ENCODE measurements at places on chromosomes 16 and 17. TPM values are rescaled to one million over a fixed set of nuclear protein-coding genes. Genes with fewer than 3 reads are reported as not detected.

The TRIM72 gene
- not detected for total RNA-seq

- no peak for DNase-seq
These were observed 25.0 kb downstream of the SGSH start for GRCh38 chr17:80195141-80195540.

DNA sequence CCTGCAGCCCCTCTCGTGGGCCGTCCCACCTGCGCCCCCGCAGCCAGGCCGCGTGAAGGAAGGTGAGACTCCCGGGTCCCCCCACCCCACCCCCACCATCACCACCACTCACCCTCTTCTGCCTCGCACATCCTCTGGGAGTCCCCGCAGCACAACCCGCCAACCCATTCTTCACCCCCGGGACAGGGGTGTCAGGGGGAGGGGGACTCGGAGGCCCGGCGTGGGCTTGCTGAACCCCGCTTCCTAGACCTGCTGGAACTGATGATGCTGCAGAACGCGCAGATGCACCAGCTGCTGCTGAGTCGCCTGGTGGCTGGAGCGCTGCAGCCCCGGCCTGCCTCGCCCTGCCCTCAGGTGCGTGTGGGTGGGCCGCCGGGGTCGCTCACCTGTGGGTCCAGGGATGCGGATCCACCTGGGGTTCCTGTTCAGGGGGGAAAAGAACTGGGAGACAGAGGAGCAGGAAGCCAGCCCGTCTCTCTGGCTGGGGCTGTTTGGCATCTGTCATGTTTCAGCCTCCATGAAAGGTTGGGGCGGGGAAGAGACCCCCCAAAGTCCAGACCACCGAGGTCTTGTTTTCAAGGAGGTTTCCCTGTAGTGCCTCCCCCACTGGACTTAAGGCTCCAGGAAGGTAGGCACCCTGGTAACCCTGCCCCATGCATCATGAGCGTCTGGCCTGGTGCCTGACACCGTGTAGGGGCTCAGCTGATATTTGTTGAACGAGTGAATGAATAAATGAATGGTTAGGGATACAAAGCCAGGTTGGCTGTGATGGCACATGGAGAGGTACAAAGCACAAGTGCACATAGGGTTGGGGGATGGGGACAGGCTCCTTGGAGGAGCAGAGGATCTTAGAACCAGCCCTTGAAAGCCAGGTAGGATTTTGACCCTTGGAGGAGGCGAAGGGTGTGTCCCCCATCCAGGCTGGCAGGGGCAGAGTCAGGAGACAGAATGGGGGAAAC lies 849 bp downstream of the PRR29 start:
- DNase-seq: no peak

- no peak for DNase-seq
These were observed 157.0 kb downstream of the C16orf95 start for GRCh38 chr16:87160234-87160636.

DNA sequence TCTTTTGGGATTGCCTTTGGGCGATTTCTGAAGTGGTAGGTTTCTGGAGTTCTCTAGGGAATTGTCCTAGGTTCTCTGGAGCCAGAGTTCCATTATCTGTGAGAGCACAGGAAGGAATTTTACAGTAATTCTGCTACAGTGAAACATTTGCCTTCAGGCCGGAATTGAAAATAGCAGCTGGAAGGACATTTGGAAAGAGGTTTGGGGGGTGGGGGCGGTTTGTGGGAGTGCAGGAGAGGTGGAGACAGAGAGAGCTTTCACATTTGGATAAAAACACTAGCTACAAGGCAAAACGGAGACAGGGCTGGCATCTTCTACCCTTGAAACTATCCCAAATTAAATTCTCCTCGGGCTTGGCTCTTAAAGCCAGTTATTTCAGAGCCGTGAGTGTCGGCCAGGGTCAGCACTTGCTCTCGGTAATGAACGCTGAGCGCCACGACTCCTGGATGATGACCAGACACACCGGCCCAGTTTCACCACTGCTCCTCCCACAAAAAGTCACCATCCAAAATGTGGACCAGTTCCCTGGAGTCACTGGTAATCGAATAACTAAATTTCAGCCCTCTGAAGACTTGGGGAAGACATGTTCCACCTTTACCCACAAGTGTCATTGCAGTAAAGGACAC lies 67.7 kb upstream of the TANC2 start:
- peak; percentile 47 for DNase-seq

- no peak for DNase-seq
These were observed 913 bp upstream of the KRT16 start for GRCh38 chr17:41613277-41614082.

The KCNJ16 gene
- total RNA-seq: 0.03 TPM

GRCh38 chr16:2795395-2796143 lies 2.7 kb upstream of the PRSS41 start:
- no peak for DNase-seq

The C16orf46 gene
- total RNA-seq: 0.11 TPM

DNA sequence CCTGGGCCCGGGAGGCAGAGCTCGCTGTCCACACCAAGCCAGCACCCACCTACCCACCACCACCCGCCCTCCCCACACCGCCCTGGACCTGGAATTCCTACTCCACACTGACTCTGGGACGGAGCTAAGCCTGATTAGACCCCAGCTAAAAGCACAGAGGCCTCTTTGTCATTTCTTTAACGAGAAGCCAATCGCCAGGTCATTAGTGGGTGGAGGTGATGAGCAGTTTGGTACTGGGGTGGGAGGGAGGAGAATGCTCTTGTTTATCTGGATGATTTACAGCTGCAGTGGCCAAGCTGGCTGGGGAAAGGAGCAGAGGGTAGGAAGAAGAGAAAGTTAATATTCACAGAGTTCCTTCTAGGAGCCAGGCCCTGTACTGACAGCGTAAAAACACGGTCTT lies 6.0 kb upstream of the BHLHA9 start:
- DNase-seq: no peak

The TEKT1 gene
- total RNA-seq: not detected

GRCh38 chr16:59886021-59886420 lies 1151.9 kb upstream of the GOT2 start:
- DNase-seq: peak; percentile 25

The GLP2R gene
- total RNA-seq: not detected

The NPIPB6 gene
- 0.55 TPM for total RNA-seq

- DNase-seq: peak; percentile 4
These were observed 50.5 kb downstream of the COTL1 start for GRCh38 chr16:84567286-84567962.

DNA sequence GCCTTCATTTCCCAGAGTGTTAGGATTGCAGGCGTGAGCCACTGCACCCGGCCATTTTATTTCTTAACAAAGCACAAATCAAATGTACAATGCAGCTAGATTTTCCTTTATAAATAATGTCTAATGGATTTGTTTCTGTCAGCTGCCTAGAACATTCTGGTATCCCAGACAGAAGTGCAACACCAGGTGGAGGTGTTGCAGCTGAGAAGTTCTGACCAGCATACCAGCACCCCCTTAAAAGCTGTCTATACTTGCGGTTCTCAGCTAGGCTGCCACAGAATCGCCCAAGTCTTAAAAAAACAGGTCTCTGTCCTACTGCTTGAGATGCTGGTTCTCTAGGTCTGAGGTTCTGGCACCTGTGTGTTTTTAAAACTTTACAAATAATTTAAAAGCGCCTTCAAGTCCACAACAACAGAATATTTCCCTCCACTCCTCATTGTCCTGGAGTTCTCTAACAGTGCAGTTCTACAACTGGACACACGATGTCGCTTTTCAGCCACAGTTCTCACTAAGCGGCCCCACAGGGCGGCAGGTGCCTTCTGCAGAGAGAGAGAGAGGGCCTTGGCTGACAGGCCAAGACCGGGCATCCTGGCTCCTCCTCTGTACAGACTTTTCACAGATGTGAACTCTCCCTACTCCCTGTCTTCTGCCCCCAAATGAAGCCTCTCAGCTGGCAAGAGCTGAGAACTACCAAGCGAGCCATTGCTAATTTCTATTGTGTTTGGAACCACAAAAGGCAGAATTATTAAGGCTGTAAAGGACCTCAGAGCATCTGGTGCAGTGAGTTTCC lies 32.6 kb upstream of the MEOX1 start:
- peak; percentile 90 for DNase-seq

DNA sequence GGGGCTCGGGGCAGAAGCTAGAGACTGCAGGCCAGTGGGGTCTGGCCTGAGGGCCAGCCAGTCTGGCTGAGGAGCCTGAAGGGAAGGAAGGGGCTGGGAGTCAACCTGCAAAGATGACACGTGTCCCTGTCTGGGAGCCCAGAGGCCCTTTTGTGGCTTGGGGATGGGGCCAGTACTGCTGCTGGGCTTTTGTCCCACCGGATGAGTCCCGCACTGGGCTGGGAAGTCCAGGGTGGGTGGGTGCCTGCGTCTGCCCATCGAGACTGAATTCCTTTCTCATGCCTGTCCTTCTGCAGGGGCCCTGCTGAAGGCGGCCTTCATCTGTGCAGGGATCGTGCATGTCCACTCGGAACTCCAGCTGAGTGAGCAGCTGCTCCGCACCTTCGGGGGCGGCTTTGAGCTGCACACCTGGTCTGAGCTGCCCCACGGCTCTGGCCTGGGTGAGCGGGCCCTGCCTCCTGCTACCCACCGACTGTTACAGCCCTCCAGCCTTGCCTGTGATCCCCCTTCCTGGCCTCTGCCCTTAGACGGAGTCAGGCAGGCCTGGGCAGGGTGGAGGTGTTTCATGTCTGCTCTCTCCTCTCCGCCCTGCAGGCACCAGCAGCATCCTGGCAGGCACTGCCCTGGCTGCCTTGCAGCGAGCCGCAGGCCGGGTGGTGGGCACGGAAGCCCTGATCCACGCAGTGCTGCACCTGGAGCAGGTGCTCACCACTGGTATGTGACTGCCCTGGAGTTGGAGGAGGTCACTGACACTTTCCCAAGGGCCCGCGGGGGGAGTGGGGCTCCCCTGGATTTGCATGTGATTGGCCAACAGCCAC lies 20.9 kb downstream of the FCSK start:
- DNase-seq: no peak

The NOS2 gene
- 0.18 TPM for total RNA-seq

The LITAFD gene
- not detected for total RNA-seq

DNA sequence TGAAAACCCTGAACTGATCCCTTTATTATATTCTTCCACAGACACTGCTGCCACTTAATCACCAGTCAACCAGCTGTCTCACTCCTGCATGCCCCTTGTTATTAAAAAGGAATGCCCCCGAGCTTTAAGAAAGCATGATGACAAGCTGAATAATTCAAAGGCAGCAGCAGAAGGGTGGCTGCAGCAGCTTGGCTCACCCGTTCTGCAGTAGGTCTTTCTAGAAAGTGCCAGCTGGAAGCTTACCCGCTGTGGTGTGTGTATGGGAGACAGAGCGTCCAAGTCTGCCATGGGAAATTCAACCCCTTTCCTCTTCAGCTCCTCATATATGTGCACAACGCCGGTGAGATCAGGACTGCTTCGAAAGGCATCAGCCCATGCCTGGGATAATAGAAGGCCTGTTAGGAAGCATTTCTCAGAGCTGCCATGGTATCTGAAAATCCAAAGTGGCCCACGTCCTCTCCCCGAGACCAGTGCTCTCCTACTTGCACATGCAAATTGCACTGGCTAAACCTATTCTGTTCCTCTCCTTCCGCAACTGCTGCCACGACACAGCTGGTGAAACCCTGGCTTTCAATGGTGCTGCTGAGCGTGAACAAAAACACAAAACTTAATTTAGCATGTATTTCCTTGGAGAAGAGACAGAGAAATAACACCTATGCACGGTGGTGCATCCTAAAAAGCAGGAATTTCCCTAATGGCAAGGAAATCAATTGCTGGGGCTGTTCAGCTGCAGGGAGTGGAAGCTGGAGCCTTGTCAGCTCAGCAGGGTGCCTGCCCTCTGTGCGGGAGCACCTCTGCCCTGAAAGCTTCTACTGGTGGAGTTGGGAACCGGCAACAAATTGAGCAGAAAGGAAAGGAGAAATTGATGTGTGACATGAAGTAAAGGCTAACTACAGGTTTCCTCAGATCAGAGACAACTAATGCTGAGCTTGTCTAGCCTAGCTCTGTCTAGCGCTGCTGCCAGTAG lies 47.9 kb upstream of the SREBF1 start:
- no peak for DNase-seq
